Fibroblast of lung (primary cell): ENCODE measurements at places on chromosomes 2 and 18.
A peak's percentile ranks its signal among the peaks of the same experiment; 100 is the strongest.

GRCh38 chr2:194380011-194380410 lies 1277.0 kb upstream of the SLC39A10 start:
- no peak for DNase-seq

DNA sequence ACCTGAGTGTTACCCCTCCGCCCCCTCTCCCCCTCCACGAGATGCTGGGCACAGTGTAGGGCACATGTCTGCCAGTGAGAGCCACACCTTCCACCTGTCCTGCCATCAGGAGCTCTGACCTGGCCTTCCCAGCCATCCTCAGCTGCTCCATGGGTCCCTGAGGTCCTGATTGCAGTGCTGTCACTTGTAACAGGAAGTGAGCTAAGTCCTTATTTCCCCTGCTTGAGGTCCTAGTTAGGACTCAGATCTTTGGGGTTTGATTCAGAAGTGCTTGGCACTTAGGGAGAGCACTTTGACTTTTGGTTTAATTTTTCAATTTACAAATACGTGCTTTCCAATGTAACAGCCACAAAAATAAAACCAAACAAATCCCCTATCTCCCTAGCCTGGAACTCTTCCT lies 125.5 kb downstream of the WDSUB1 start:
- DNase-seq, result no peak

DNA sequence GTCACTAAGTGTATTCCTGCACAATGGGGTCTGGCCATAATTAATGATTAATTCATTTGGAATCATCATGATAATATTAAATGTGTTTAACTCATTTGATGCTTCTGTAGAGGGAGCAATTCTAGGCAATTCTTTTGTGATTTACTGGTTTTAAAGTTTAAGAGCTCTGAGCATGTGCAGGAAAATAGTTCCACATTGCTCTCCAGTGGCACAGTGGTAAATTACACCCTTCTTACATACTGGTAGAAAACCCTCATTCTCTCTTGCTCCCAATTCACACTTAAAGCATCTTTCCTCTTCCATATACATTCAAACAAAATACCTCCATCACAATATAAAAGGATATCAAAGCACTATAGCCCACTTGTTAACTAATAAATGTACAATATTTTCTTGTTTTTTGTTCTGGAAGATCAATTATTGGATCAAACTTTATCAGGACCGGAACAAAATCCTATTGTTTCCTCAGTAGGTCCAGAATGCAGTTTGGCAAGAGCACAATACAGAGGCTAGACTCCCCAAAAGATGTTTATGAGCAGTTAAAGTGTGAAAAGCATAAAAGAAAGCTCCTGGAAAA lies 844.3 kb downstream of the MBD2 start:
- DNase-seq, result peak; percentile 21

- DNase-seq, result no peak
Measured at GRCh38 chr2:161005170-161005569, 155.1 kb upstream of the TANK start.

DNA sequence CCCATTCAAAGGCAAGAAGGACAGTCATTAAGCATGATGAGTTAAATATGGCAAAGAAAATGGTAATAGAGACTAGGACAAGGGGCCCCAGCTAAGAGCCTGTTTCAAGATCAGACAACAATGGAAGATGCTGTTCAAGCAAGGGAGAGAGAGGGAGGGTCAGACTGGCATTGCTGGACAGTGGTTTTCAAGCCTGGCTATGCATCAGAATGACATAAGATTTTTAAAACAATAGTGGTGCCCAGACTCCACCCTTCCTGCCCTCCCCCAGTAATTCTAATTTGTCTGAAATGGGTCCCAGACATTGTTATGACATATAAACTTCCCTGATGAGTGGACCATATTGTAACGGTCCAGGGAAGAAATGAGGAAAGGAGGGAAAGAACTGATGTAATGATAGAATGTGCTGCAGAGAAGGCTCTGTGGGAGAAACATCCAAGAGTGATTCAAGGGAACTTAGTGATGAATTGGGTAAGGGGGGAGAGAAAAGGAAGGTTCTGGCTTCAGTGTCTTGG lies 112.9 kb upstream of the TRIB2 start:
- no peak for DNase-seq

DNA sequence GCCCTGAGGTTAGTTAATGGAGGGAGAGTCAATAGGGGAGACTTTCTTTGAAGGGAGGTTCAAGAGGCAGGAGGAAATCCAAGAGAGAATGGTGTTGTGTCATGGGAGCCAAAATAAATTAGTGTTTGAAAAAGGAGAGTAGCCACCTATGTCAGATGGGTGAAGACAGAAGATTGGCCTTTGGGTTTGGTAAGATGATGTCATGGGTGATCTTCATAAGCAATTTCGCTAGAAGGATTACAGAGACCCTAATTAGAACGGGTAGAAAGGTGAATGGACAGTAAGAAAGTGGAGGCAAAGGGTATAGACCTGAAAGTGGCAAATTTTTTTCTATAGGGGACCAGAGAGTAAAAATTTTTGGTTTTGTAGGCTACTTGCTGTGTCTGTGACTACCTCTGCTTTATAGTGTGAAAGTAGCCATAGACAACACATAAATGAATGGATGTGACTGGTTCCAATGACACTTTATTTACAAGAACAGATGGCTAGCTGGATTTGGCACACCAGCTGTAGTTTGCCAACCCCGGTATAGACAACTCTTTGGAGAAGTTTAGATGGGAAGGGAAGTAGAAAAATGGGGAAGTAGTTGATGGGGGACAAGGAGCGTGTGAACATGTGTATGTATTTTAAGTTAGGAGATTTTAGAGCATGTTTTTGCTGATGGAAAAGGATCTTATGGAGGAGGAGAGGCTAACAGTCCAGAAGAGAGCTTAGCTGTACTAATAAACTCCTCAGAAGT lies 9.3 kb downstream of the STAMBP start:
- no peak for DNase-seq

DNA sequence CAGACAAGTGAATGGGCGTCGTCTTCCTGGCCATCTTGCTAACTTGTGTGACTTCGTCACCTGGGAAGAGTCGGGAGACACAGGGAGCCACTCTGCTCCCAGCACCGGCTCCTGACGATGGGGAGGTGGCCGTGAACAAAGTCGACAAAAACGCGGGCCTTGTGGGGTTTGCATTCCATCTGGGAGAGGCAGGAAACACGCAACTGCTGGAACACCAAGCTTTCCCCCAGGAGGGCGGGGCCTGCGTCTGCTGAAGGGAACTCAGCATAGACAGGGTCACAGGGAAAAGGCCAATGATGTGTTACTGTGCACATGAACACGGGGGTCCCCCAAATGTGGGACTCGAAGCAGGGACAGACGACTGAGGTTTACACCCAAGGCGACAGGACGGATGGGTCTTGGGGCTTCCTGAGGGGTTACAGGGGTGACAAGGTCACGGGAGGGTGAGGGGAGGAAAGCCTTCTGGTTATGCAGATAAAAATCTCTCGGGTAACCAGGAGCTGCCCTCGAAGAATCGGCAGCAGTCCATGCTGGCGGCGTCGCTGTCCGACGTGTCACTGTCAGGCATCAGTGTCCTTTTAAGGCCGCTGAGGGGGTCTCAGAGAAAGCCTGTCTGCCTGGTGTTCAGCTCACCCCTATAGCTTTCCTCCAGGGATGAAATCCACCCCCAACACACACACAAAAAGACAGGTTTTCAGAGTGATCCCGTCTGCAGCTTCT lies 28.2 kb upstream of the PRLH start:
- no peak for DNase-seq

GRCh38 chr18:45871431-45872084 lies 46.1 kb downstream of the SIGLEC15 start:
- no peak for DNase-seq

GRCh38 chr2:174322149-174322548 lies 12.6 kb upstream of the SP9 start:
- DNase-seq, result no peak

GRCh38 chr2:219230059-219230540 lies 494 bp downstream of the ANKZF1 start:
- DNase-seq, result peak; percentile 36

DNA sequence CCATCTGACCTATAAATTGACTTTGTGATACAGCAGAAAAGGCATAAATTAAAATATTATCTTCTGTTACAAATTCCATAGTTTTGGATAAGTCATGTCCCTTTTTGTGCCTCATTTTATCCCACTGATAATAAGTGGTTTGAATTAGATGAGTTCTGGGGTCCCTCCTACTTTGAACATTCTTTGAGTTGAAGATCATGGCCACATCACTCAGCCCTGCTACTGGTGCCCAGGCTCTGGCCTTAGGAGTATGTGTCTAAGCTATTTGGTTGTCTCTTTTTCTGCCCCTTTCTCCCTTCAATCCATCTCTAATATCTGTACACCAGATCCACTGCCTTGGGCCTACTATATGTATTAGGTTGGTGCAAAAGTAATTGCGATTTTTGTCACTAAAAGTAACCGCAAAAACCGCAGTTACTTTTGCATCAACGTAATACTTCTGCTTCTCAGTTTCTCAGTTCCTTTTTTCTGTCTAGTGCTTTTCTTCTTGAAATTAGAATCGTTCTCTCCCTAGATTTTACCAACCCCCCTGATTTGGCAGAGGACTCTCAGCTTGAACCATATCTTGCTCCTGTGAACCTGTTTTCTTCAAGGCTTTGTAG lies 362.5 kb upstream of the TNP1 start:
- DNase-seq, result peak; percentile 39

DNA sequence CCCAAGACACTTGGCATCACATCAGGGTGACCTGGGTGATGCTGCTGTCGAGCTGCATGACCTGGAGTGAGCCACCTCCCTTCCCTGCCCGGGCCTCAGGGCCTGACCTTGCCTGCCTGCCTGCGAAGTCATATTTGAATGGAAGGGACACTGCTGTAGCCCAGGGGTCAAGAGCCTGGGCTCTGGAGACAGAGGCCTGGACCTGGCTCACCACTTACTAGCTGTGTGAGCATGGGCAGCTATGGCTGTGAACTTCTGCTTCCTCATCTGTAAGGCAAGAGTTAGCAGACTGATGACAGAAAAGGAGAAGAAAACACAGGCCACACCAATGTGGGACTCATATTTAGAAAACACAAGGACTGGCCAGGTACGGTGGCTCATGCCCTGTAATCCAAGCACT lies 118.7 kb downstream of the ZFP36L2 start:
- DNase-seq, result no peak

- DNase-seq, result no peak
Measured at GRCh38 chr2:157897106-157897971, 21.2 kb upstream of the ACVR1 start.

- DNase-seq, result peak; percentile 5
Measured at GRCh38 chr2:185608799-185609198, 129.8 kb upstream of the FSIP2 start.
